Naive thymus-derived CD8-positive, alpha-beta T cell (primary cell): ENCODE measurements at places on chromosomes 1 and 21.
A peak's percentile ranks its signal among the peaks of the same experiment; 100 is the strongest.

DNA sequence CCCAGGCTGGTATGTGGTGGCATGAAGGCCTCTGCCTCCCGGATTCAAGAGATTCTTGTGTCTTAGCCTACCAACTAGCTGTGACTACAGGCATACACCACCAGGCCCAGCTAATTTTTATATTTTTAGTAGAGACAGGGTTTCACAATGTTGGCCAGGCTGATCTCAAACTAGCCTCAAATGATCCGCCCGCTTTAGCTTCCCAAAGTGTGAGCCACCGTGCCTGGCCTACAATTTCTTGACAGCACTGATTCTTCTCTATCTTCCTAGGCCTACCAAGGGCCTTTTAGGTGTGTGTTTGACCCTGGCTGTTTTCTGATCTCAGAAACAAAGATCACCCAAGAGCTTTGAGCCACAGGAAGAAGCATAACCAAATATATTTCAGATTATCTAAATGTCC lies 540.8 kb upstream of the ADAMTS5 start:
- DNase-seq = no peak

- no peak for DNase-seq
Observed at GRCh38 chr21:28627691-28628090, 365.0 kb downstream of the LTN1 start.

GRCh38 chr1:165907256-165907857 lies 79.9 kb downstream of the UCK2 start:
- DNase-seq = no peak

DNA sequence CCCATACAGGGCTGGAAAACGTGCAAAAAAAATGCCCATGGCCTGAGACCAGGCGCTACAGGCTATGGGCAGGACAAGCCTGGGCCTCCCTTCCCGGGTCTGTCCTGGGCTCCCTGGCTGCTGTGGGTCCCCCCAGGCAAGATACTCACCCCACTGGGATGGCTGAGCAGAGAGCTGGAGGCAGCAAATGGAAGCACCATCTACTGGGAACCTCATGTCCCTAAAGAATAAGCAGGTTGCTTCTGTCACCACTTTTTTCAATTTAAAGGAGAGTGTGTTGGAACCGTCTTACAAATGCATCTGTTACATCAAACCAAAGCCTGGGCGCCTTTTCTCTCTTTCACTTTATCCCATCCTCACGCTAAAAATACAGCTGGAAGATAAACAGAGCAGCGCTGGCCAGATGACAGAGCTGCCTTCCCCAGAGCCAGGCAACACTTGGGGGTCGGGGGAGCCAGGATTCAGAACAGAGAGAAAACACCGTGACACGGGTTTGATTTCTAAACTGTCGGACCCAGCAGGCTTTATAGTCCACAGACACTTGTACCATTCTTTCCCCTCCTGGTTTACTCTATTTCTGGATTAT lies 262.1 kb upstream of the VAMP3 start:
- DNase-seq = no peak

DNA sequence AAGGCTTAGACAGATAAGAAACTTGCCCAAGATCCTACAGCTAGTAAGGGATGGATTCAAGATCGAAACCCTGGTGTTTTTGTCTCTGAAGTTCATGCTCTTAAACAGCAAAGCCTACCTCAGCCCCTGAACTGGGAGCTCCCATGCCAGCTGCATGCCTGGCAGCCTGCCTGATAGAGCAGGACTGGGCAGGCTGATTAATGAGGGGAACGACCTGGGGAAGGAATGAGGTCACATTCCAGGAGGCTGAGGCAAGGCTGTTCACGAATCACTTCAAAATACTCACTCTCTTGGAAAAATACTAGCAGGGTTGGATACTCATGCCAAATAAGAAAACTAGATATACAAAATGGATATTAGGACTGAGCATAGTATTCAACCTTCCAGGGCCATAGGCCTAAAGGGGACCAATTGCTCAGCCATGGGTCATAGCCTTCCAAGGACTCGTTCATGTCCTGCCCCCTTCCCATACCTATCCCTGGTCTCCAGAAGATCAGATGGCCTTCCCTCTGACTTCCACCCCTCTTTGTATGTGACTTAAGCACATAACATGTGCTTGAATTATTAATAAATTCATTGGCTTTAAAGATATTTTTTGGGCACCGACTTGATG lies 15.6 kb upstream of the TACSTD2 start:
- no peak for DNase-seq

DNA sequence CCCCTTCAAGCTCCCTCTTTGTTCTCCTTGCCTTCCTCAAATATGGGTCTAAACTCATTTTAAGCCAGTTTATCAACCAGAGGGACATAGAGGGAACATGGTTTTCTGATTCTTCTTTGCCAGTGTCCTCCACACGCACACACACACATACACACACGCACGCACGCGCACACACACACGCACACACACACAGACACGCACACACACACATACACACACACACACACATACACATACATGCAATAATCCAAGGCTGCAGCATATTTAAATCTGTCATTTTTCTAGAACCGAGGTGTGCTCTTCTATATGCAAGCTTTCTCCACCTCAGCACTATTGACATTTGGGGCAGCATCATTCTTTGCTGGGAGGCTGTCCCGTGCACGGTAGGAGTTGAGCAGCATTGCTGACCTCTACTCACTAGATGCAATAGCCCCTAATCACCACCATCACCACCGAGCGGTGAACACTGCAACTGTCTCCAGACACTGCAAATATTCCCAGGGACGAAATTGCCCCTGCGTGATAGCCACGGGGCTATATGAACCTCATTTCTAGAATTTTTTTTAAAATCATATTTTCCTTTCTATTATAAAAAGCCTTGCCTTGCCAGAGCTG lies 8.0 kb downstream of the TNFRSF9 start:
- no peak for DNase-seq

- DNase-seq = peak; percentile 74
Observed at GRCh38 chr1:211577819-211578639, 932 bp downstream of the SLC30A1 start.

DNA sequence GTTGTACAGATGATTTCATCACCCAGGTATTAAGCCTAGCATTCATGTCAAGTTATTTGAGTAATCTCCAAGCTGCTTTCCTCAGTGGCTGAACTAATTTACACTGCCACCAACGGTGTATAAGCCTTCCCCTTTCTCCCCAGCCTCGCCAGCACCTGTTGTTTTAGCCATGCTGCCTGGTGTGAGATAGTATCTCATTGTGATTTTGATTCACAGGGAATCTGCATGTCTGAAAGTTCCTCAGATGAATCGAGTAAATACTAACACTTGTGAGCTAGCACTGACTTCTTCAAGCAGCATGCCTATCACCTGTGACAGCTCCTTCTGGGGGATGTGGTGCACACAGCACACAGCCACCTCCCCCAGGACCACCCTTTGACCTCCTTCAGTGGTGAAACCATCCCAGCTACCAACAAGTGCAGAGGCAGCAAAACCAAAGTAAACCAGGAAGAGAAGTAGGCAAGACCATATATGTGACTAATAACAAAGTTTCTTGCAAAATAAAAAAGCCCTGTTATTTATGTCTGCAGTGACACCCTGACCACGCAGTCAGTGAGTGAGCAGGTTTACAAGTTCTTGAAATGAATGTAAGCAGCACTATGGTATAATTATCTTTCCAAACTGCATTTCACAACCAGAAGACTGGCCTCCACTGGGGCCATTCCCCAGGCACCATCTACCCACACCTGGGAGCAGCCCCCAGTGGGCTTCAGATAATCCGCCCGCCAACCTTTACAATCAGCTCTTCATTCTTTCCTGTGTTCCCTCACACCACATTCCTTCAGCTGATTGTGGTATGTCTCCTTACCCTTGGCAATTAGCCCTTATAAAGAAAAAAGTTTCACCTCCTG lies 173.8 kb downstream of the ETS2 start:
- DNase-seq = no peak
